ENCODE measurements at places on chromosomes 2 and 18.

- DNase-seq: no peak
Measured at GRCh38 chr18:52046842-52047241, 293.2 kb upstream of the DCC start.

DNA sequence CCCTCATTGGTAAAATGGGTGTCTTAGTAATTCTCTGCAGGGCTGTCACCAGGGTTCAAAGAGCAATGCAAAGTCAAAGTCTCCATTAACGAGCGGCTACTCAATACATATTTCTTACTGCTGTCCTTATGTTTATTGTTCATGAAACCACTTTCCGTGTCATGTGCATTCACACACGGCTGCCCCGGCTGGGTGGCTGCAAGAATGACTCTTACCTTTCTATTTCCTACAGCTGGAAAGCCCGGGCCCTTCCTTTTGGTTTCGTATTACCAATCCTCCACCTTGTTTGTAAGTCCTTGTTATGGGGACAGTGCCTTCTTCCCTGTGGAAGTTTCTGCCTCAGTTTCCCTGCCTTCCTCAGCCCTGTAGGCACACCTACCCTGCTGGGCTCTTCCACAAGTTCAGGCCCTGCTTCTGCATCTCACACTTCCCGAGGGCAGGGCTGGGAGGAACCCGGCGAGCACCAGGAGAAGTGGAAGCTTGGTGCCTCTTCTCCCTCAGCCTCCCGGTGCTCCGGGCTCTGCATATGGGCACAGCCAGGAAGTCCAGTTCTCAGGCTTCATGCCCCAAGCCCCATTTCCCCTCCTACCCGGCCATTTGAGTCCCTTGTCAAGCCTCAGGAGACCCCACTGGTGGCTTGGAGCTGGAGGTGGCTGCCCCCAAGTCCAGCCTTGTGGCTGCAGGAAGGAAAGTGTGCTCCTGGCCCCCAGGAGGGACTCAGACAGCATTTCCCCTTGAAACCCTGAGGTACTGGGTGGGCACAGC, 18.7 kb upstream of the ACKR3 start:
- no peak for DNase-seq

DNA sequence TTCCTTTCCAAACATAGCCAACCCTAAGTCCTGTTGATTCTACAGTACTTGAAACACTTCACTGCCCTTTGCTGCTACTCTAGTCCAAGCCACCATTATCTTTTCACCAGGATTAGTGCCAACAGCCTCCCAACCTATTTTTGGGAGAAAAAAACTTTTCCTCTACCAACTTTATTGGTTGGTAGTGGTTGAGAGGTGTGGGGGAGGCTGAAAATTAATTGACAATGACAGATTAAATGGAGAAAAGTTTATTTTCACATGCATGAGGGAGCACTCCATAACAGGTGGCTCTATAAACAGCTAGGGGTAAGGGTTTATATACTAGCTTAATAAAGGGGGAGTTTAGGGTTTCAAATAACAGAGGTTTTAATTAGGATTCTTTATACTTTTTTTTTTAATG, 37.8 kb upstream of the ITPRID2 start:
- no peak for DNase-seq

DNA sequence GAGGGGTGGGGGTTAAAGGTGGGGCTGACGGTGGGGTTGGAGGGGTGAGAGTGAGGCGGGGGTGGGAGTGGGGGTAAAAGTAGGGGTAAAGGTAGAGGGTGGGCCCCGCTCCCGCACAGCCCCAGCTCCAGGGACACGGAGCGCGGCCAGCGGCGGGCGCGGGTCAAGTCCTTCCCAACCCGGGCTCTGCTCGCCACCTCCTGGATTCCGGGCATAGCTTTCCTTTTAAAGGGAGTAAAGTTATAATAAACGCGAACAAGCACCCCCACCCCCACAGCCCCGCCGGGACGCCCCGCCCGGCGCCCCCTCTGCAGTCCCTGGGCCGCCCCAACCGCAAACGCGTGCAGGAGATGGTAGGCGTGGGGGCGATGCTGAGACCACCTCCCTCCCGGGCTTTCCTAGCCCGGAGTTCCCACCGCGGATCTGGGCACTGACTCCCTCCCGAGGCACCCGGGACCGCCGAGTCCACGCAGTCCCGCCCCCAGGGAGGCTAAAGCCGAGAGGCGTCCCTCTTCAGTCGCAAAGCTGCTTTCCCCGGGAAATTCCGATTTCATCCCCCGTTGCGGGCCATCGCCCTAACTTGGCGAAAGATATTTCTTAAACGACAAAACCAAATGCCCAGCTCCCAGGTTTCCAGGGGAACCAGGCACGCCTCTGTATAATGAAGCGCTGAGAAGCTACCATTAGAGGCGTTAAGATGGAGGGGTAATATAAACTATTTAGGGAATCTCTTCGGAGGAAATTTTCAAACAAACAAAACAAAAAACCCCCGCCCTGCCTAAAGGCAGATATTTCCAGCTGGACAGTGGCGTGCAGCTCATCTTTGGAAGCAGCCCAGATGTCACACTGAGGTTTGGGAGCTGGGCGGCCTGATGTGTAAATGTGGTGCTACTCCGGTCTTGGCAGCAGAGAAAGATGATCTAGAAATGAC, at the start of gene LIMS2:
Gene LIMS2, minus strand, starts transcription at position 200 of the 931 bp plus-strand sequence. CDS start 506 bp downstream, outside the sequence.
- DNase-seq: no peak

DNA sequence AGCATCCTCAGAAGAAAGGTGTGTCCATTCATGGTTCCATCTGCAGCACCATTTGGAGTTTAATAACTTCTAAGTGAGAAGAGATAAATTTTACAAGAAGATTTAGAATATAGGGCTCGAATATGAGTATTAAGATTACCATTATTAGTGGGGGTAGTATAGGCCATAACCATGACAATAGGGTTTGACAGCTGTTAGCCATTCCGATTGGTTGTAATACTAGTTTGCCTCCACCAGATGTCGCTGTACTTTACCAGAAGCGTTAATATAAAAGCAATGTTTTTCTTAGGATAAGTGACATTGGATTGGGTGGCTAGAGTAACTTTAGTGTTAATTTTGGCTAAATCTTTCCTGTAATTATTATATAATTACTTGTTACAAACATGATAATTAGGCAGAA, 107.5 kb upstream of the SRD5A2 start:
- DNase-seq: no peak

- no peak for DNase-seq
Measured at GRCh38 chr2:67938053-67938452, 124.8 kb downstream of the C1D start.

DNA sequence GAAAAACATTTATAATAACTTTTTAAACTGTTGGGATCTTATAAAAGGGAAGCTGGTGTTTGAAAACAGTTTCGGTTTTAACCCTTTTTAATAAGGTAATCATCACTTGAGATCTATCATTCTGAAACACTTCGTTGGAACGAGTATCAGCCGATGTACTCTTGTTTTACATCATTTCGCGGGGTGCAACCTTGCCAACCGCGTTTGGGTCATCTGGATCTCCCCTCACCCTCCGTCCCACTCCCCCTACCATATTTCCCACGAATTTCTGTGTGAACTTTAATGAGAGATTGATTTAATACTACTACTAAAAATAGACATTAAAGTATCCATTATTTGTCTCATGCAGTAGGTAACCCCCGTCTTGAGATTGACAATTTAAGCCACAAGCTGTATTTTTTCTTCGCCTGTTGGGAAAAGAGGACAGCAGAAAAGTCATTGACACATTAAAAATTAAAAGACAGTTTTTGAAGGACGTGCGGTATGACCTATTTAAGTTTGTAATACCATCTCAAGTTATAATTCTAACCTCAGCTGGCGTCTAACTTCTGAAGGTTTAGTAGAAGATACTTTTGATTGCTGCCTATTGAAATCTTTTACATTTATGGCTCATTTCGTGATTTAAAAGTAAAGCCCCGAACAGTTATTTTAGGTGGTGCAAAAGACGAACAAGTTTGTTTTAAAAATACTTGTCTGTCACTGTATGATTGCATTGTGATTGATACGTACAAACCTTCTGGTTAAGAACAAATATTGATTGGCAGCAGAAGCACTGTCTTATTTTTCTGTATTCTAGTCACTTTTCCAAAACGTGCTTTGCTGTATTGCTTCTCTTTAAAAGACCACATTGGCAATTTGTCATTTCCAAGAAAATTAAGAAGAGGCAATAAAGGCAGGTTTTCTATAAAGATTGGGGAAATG, 1.5 kb downstream of the CREB1 start:
- no peak for DNase-seq

GRCh38 chr2:120719491-120719890, 16.2 kb upstream of the GLI2 start:
- DNase-seq: no peak

- no peak for DNase-seq
Measured at GRCh38 chr2:64440843-64441242, 13.1 kb upstream of the LGALSL start.

DNA sequence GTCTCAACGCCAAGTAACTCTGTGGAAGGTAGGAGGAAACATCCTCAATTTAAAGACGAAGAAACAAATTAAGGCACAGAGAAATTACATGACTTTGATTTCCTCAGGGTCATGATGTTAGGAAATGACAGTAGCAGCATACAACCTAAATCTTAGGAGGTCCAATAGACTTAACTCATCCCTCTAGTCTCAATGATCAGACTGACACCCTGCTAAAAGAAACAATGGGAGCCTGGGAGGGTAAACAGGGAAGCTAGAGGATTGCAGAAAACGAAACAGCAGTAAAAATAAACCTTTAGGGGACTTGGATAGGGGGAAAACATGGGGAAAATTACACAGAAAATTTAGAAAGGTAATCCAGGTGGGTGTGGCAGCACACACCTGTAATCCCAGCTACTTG, 56.0 kb downstream of the ROCK2 start:
- DNase-seq: no peak

DNA sequence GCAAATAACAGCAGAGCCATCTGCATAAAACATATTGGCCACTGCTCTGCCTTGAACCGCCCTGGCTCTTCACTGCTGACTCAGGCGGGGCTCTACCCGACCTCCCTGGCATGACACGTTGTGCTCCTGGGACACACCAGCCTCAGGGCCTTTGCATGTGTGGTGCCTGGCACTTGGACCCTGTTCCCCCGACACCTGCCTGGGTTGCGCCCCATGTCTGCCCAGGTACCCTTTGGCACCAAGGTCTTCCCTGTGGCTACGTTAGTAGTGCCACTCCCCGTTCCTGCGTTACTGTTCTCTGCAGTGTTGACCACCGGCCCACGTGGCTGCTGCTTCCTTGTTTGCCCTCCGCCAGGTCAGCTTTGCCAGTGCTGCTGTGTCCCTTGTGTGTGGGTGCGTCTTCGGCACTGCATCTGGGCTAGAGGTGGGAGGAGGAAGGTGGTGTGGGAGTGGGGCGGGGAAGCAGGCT, 20.3 kb downstream of the ATG4B start:
- DNase-seq: no peak

- no peak for DNase-seq
Measured at GRCh38 chr2:65357959-65358294, 74.5 kb downstream of the SPRED2 start.

DNA sequence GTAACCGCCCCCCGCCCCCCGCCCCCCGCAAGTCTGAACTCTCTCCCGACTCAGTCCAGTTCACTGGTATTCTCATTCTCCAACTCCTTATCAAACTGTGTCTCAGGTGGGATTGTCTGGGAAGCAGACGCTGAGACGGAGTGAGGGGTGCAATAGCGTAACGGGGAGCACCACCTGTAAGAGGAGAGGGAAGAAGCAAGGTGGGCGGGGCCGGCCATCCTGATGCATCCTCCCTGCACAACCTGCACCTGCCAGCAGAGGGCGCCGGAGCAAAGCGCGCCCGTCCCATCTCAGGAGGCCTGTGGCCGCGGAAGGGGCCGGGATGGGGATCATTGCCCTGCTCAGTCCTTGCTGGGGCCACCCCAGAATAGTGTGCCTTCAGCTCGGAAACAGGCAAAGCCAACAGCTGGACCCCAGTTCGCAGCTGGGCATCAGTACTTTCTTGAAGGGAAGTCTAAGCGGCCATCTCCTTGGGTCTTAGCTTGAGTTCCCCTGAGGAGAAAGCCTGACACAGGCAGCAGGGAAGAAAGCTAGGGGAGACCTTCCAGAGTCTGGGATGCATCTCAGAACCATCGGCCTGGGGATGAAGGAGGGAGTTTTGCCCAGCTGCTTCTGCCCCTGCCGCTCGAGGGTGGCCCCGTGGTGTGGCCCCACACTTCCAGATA, 208.0 kb downstream of the TFCP2L1 start:
- DNase-seq: no peak

DNA sequence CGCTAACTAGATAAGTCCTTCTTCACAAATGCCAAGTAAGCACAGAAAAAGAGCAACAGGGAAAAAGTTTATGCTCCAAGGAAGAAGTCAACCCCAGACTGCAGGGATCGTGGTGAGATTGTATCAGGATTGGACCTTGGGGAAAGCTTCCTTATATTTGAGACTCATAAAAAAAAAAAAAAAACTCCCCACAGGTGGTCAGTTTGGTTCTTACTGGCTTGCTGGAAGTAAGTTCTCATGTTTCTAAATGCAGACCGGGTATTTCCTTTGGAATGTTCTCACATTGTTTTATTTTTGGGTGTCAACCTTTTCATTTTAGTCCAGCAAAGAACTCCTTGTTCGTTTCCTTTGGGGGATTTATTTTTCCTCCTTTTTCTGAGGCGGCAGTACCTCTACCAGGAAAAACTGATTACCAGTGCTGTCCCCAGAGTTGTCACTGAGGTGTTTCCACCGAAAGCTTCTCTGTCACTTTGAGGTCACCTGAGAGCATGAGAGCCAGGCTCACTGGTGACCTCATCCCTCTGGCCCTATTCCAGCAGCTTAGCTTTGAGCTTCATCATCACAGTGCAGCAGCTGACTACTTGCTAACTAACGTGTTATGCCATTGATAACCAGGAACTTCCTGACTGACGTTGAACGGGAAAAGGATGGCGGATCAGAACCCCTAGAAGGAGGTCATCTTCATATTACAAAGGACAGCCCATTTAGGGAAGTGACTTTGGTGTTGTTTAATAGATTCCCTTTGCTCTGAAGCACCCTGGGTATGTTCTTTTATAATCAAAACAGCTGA, 16.8 kb upstream of the ATP8B1 start:
- no peak for DNase-seq

GRCh38 chr2:263774-264492, at the start of gene SH3YL1:
Gene SH3YL1 (minus strand): TSS chr2:264032. CDS start chr2:263984, 48 bp downstream.
- DNase-seq: no peak

- no peak for DNase-seq
Measured at GRCh38 chr2:217142649-217143266, 282.9 kb upstream of the TNP1 start.

GRCh38 chr2:163462993-163463392, 272.8 kb downstream of the FIGN start:
- no peak for DNase-seq

DNA sequence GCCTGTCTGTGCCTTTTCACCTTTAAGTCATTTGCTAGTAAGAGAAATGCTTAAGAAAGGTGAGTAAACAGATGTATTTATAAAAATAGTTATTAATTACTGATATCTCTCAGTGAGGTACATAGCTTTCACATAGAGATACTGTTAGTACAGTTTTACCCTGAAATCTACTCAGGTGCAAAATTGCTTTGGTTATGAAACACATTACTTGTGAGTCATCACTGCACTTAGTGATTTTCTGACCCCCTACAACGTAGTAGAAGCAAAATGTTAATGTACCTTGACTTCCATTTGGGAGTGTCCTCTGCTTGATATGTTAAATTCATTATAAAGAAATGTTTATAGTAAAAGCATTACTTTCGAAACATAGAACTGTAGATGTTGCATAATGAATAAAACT, 6.5 kb downstream of the GLS start:
- no peak for DNase-seq
